ENCODE measurements at places on chromosomes 11 and 22.

DNA sequence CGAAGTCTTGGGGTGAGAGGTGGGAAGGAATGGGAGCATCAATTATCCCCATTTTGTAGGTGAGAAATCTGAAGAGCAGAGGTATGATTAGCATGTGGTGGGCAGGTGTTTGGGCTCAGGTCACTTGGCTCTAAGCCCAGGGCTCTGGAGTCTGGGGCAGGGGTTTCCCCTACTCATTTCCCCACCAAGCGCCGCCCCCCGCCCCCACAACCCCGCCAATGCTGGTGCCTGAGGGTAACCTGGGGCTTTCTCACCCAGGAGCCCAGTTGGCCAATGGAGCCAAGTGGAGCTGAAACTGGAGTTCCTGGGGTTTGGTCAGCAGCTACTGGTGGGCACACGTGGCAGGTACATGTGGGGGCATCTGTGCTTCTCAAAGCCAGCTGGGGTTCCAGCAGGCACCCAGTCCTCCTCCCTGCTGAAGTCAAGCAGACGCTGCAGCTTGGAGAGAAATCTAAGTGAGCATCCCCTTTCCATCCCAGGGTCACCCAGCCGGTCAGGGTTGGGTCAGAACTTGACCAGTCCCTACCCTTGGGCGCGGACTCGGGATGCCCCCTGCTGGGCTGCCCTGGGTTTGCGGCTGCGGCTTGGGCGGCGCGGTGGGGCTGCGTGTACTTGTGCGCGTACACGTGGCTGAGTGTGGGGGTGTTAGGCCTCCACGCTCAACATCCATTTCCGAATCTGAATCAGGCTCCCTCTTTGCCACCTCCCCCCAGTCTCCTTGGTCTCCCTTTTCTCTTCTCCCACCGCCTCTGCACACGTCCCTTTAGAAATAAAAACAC is 1.7 kb upstream of the CHRM1 start:
- DNase-seq: no peak

- no peak for DNase-seq
Measured at GRCh38 chr11:100515087-100515486, 172.0 kb upstream of the ARHGAP42 start.

DNA sequence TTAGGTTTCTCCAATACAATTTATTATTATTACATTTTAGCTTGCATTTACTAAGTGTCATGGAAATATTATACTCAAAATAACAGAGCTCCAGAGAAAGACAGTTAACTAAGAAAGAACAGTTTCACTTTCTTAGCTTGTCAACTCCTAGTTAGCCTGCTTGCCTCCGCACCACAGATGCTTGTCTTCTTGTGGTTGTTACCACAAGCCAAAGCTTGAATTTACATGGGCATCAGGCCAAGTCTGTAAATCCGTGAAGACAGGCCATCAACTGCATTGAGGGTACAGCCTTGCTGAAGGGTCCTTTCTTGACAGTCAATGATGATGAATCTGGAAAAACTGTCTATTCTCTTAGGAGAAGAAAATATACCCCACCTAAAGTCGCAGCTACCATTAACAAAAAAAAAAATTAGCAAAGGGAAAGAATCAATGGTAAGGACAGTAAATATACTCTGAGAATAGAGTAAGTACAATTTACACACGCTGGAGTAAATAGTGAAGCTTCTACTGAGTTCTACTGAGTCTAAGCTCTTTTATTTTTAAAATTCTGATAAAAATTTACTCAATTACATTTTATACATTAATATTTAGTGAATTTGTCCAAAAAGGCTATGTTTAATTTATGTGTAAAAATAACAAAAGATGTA is 15.6 kb upstream of the DENND5A start:
- DNase-seq: peak; percentile 8

DNA sequence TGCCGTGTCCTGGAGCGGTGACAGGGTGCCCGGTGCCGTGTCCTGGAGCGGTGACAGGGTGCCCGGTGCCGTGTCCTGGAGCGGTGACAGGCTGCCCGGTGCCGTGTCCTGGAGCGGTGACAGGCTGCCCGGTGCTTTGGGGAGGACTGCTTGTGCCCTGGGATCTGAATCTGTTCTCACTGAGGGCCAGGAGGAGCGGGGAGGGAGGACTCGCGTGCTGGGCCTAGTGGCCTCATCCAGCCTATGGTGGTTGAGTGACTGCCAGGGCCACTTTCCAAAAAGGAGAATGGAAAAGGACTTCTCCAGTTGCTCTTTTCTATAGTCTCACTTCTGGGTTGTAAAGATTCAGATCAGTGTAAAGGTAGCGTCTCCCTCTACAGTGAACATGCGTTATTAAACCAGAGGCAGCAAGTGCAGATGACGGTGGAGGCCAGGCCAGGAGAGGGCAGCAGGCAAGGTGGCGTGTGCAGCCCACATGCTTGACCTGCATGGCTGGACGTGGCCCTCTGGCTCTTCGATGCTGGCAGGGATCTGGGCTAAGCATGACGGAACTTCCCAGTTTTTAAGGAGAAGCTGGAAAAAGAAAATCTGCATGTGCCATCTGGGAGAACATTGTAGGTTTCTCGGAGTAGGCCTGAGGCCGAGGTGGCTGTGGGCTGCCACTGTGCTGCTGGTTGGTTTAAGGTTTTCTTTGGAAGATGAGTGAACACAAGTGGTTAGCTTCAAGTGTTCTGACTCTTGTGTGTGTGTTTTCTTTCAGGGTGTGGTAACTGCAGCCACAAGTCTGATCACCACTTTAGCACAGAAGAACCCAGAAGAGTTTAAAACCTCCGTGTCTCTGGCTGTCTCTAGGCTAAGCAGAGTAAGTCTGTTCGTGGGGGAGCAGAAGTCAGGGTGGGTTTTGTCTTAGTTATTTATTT is 55.0 kb downstream of the AP2A2 start:
- DNase-seq: no peak

GRCh38 chr11:72727521-72727920 is 24.7 kb downstream of the ARAP1 start:
- no peak for DNase-seq

GRCh38 chr11:5288906-5289550 is 12.7 kb downstream of the OR51B4 start:
- no peak for DNase-seq

DNA sequence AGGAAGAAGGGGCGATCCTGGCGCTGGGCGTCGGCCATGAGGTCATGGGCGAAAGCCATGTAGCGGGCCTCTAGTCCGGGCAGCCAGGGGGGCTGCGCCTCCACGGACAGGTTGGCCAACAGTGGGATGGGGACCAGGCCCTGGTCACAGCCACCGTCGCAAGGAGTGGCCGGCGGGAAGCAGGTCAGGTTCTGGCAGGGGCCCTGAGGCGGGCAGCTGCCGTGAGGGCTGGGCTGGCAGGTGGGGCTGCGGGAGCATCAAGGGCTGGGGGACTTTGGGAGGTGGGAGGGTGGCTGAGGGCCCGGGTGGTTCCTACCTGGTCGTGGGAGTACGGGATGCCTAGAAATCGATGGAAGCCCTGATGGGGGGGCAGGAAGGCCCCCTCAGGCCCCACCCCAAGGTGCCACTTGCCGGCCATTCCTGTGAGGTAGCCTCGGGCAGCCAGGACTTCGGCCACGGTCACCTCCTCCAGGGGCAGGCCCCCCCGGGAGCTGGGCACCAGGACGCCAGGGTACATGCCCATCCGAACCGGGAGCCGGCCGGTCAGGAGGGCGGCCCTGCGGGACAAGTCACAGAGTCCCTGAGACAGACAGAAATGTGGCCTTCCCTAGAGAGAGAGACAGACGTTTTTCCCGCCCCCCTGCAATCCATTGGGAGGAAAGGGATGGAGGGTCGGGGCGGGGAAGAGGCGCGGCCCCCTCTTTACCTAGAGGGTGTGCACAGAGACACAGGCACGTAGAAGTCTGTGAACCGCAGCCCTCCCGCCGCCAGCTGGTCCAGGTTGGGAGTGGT is 906 bp downstream of the ARSA start:
- DNase-seq: no peak

All from CD14-positive monocyte (primary cell).